NCI-H1417 (cell line): ENCODE measurements at places on chromosomes 4 and X.

DNA sequence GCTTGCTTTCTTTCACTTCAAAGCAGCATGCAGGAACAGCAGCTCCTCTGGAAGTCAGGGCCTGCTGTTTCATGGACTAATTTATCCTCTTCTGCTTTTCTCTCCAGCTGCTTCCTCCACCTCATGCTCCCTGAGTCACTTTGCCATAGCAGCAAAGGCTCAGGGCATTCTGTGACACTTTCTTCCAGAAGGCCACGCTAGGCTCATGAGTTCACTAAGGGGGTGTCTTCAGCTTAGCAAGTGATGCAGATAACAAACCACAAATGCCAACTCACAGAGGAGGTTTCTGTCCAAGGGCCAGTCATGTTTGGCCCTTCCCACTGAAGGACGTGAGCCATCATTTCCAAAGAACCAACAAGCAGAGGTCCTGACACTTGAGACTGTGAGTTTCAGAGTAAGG, 200.2 kb downstream of the ADGRA3 start:
- no peak for DNase-seq

GRCh38 chr4:129603241-129603931, 507.4 kb downstream of the C4orf33 start:
- no peak for DNase-seq

GRCh38 chr4:8869002-8869897, 2.4 kb downstream of the HMX1 start:
- DNase-seq: no peak

DNA sequence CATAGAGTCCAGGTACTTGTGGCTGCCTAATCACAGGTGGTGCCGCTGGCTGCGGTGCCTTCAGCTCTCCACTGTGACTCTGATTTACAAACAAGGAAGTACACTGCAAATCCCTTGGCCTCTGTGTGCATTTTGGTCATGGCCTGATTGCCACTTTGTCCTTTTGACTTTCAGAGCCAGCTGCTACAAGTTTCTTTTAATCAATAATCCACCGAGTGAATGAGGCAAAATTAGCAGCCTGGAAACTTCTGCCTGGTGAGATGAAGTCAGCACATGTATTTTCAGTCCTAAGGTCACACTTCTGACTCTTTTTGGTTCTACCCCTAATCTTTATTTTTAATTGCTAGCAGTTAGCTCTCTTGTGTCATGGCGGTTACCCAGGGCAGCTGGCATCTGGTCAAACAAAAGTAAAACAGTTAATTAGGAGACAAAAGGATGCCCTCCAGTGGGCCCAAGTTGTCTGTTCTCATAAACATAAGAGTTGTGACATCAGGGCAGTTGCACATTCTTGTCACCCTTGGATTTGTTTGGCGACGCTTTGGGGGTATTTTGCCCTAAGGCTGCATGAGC, 62.3 kb upstream of the LNX1 start:
- DNase-seq: peak; percentile 67

- DNase-seq: no peak
These were observed 133.5 kb upstream of the NUDT6 start for GRCh38 chr4:123055943-123056342.

GRCh38 chr4:169314906-169315305, 44.1 kb upstream of the SH3RF1 start:
- DNase-seq: peak; percentile 89

DNA sequence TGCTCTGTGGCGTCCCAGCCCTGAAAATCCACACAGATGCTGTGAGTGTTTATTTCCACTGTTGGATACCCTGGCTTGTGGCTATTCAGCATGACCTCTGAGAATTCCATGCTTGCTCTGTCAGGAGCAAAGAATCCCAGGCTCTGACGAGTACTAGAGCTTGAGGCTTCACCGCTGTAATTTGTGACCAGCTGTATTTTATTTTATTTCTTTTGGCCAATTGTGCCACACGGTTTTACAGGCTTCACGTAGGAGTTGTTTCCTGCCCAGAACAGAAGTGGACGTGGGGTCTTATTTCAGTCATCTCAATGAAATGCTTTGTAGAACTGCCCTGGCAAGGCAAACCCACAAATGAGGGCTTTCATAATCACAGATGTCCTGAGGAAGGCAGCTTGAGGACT, 69.4 kb upstream of the CLDN34 start:
- DNase-seq: no peak

DNA sequence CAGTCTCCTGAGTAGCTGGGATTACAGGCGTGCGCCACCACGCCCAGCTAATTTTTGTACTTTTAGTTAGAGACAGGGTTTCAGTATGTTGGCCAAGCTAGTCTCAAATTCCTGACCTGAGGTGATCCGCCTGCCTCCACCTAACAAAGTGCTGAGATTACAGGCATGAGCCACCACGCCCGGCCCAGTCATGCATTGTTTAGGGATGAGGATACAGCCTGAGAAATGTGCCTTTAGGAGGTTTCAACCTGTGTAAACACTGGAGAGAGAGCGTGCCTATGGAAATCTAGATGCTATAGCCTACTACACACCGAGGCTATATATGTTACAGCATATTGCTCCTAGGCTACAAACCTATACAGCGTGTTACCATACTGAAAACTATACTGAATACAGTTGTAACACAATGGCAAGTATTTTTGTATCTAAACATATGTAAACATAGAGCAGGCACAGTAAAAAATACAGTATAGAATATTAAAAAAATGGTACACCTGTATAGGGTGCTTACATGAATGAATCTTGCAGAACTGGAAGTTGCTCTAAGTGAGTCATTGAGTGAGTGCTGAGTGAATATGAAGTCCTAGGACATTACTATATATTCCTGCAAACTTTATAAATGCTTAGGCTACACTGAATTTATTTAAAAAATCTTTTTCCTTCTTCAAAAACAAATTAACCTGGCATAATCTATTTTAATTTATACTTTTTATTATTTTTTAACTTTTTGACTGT, 588.2 kb upstream of the ADGRL3 start:
- no peak for DNase-seq

- no peak for DNase-seq
These were observed 844.4 kb downstream of the ARAP2 start for GRCh38 chr4:35399912-35400311.

DNA sequence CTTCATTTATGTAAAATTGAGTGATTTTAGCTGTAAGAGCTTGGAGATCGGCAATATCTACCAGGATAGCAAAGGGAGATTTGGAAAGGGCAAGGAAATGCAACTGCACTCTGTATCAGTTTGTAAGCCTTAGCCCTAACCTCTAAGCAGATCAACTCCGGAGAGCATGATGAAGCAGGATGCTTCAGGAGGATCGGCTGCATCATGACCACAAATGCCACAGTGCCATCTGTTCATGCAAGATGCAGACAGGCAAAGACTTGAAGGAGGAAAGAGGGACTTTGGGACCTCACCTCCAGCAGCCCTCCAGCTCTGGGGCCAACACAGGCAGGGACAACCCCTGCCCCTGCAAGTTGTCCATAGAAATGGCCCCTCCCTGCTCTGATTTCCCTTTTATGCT, 377.6 kb upstream of the GATB start:
- DNase-seq: no peak

GRCh38 chrX:23356189-23356588, 21.5 kb downstream of the PTCHD1 start:
- no peak for DNase-seq

- no peak for DNase-seq
These were observed 169.7 kb downstream of the RAP1GDS1 start for GRCh38 chr4:98430708-98431403.

DNA sequence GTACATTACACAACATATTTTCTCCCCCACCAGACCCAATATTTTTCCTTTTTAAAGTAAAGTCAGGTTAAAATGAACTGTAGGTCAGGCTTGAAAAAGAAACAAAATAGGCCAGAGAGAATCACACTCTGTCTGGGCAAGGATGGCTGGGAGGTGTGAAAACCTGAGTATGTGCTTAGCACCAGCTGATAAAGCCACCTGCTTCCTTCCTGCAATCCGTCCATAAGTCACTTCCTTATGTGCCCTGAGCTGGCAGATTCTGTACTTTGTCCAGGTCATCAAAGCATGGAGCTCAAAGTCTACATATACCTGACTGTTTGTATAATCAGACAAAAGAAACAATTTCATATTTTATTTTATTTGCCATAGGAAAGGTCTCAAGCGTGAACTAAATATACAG, 37.7 kb downstream of the ANTXR2 start:
- DNase-seq: no peak

DNA sequence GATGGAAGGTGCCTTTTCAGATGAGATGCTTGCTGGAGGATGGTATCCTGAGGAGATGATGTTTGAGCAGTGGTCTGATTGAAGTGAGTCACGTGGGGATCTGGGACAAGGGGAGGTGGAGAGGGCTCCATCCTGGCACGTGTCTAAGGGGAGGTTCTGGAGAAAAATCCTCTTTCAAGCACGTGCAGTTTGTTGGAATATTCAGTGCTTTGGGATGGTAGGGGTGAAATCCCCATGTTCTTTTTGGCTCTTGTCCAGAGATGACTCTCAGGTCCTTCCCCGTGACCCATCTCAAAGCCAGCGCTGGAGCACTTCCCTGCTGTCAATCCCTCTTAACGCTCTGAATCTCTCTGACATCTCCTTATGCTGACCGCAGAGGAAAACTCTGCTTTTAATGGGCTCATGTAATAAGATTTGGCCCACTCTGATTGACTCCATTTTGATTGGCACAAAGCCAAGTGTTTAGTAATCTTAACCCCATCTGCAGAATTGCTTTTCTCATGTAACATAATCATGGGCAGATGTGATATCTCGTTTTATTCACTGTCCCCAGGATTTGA, 10.8 kb upstream of the KLKB1 start:
- peak; percentile 67 for DNase-seq
